ENCODE measurements at places on chromosomes 12 and 14.

DNA sequence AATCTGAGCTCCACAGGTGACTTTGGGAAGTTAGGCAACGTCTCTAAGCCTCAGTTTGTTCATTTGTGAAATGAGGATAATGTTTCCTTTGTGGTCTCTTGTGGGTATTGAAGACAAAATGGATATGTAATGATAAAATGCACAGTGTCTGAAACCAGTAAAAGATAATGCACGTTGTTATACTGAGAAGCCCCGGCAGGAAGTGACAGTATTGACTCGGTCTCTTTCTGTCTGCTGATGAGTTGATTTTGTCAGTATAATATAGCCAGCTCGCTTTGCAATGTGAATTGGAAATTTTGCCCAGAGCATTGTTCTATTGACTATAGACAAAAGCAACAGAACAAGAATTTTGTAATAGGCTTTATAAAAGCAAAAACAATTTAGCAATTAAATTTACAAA lies 49.2 kb upstream of the SLC38A1 start:
- DNase-seq = no peak

- DNase-seq = no peak
Measured at GRCh38 chr12:5433081-5433844, 1.4 kb downstream of the NTF3 start.

DNA sequence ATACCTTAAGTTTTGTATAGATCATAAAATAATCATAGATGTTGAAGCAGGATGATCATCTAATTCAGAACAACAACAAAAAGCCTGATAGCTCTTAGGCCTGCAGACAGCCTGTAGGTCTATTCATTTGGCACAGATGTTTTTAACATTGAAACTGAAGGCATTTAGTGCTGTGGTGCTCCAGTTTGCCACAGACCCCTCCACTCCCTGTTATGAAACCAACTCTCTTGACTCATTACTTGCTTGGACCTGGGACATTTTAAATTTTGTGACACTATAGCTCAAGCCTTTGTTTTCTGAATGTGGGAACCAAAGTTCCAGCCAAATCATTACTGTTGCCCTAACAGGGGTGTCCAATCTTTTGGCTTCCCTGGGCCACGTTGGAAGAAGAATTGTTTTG lies 9.1 kb downstream of the PRKCH start:
- no peak for DNase-seq

- DNase-seq = no peak
Measured at GRCh38 chr12:68003777-68004176, 14.5 kb downstream of the IFNG-AS1 start.

GRCh38 chr12:21631367-21631766 lies 26.3 kb downstream of the LDHB start:
- no peak for DNase-seq

DNA sequence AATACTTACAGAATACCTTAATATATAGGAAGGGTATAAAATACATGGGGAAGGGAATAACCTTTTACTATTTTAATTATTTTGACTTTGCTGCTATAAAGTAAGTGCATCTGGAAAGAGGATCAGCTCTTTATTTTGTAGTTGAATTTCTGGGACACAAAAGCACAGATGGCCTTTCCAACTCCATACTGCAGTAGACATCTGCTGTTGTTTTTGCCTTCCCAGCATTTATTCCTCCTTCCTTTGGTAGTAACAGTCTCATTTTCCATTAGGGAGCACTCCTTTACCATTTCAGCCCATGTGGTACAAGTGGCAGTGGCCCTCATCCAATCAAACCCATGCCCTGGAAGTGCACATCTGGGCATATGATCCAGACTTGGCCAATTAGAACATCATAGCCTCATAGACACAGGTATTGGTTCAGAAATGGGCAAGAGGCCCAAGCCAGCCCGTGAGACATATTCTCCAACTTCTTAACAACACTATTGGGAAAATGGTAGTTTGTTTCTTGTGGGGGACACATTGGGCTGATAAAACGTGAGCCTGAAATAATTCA lies 64.8 kb upstream of the YARS2 start:
- DNase-seq = no peak

DNA sequence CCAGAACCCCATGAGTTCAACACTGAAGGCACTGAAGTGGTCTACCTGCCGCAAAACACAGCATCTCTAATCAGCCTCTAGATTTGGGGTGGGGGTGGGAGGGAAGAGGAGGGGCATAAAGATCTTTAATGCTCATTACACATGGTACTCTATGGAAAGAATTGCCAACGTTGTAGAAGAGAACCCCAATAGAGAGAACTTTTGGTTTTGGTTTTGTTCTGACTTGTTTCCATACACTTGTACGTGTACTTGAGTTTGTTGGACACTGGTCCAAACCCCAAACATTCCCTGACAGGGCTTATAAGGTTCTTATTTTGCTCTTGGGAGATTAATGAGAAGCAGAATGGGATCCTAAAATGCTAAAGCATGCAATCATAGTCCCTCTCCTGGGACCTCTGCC lies 31.0 kb downstream of the GNPTAB start:
- DNase-seq = no peak

GRCh38 chr14:62629176-62629725 lies 416.0 kb downstream of the KCNH5 start:
- DNase-seq = no peak
